Muscle of leg (tissue), 16 donors: ENCODE measurements at places on chromosomes 11 and 22. TPM values are rescaled to one million over a fixed set of nuclear protein-coding genes. Genes with fewer than 3 reads are reported as not detected.

ARHGAP8 gene
- 1.1 TPM for total RNA-seq

OR51B2 gene
- 0.09 TPM for total RNA-seq

MIOX gene
- total RNA-seq: not detected

CACNA1I gene
- 0.04 TPM for total RNA-seq

APOL6 gene
- total RNA-seq: 2.6 TPM

SNX32 gene
- 0.98 TPM for total RNA-seq

BCL2L13 gene
- total RNA-seq: 38.6 TPM

SMC1B gene
- total RNA-seq: 0.04 TPM

CD3E gene
- 0.13 TPM for total RNA-seq

MOGAT2 gene
- total RNA-seq: not detected

MS4A6A gene
- total RNA-seq: 27.6 TPM

CYB5R3 gene
- 53.2 TPM for total RNA-seq

OR8A1 gene
- total RNA-seq: 0.22 TPM
